Stimulated activated CD4-positive, alpha-beta T cell treated with anti-CD3 and anti-CD28 coated beads, Interleukin-2, amount 100 ng/mL, for 4 hours (primary cell): ENCODE measurements at places on chromosomes 1 and 21.

DNA sequence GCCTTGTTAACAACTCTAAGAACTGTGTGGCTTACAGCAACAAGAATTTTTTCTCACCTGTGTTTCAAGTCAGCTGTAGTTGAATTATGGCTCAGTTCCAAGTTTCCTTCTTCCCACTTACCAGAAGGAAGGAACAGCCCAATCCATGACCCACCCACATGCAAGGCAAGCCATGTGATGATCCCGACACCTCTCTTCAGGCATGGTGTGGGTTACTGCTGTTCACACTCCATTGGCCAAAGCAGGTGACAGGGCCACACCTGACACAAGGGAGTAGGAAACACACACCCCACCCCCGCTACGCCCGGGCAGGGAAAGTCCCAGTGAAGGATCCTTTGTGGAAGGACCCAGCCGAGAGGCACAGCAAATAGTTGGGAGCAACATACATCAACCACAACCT, 36.3 kb downstream of the KCNJ15 start:
- no peak for DNase-seq

DNA sequence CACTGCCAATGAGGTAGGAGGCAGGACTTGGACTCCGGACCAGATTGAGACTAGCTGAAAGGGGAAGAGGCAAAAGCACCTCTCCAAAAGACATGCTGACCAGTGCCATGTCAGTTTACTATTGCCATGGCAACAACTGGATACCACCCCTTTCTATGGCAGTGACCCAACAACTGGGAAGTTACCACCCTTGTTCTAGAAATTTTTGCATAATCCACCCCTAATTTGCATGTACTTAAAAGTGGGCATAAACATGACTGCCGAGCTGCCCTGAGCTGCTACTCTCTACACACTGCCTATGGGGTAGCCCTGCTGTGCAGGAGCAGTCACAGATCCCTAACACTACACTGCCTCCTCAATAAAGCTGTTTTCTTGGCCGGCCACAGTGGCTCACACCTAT, 19.0 kb upstream of the SLC6A9 start:
- no peak for DNase-seq

- no peak for DNase-seq
Measured at GRCh38 chr1:7341145-7341905, 429.8 kb upstream of the VAMP3 start.

- no peak for DNase-seq
Measured at GRCh38 chr1:177286396-177286795, 115.6 kb downstream of the BRINP2 start.

DNA sequence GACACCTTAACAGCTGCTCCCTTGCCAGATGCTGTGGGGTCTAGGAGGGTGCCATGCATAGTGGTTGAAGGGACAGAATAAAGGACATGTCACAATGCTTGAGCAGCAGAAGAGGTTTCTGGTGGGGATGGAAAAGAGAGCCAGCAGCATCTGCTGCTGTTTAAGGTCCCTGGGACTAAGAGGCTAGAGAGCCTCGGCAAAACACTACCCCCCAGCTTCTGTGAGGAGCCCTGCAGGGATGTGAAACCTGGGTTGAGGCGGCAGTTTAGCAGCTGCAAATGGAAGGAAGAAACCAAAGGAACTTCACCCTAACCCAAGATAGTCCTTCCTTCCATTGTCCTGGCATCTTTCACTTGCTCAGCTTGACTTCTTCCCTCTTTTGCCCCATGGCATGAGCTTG, 39.4 kb downstream of the PLXNA2 start:
- no peak for DNase-seq

- no peak for DNase-seq
Measured at GRCh38 chr1:168497376-168497950, 46.3 kb downstream of the XCL2 start.

DNA sequence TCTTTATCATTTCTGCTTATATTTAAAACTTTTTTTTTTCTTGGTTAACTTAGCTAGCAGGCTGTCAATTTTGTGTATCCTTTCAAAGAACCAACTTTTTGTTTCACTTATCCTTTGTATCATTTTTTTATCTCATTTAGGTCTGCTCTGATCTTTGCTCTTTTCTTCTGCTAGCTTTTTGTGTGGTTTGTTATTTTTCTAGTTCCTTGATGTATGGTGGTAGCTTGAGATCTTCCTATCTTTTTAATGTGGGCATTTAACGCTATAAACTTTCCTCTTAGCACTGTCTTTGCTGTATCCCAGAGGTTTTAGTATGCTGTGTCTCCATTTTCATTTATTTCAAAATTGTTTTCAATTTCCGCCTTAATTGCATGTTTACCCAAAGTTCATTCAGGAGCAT, 36.5 kb downstream of the FOXJ3 start:
- DNase-seq: no peak

DNA sequence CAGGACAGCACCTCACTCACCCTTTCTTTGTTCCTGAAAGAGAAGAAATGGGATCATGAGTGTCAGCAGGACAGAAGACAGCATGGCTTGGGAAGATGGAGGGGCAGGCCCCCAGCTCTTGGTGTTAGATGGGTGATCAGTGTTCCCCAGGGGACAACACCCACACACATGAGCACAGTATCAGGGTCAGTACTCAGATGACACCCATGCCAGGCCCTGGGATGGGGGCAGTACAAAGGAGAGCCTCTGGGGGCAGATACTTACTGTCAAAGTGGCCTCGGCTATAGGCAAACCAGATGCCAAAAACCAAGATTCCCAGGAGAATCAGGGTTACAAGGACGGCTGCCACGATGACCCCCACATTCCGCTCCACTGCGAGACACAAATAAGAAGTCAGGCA, 21.6 kb downstream of the F11R start:
- DNase-seq: no peak

- DNase-seq: no peak
Measured at GRCh38 chr1:75203415-75204277, 69.5 kb downstream of the LHX8 start.

DNA sequence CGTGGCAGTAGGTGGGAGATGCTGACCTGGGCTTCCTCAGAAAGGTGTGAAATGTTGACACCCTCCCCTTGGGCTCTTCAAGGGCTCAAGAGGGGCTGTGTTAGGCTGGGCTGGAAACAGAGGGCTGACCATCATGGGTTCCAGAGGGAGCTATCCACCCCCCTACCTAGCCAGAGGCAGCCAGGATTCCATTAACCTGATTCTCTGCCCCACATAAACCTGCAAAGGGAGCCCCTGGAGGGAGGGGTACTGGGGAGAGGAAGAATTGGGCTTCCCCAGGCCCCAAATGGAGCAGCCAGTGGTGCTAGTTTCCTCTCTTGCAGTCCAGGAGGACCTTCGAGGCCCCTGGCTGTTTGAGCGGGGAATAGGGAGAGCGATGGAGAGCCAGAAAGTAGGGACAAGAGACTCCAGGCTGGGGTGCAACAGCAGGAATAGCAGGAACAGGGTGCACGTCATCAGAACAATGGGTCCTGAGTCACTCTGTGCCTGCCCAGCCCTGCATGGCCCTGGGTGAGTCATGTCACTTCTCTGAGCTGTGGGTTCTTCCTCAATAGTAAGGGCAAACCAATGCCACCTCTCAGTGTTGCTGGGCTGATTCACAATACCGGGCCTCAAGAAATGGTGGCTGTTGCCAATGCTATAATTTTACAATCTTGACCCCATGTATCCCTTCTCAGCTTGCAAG, 121.2 kb downstream of the EPHB2 start:
- DNase-seq: no peak

DNA sequence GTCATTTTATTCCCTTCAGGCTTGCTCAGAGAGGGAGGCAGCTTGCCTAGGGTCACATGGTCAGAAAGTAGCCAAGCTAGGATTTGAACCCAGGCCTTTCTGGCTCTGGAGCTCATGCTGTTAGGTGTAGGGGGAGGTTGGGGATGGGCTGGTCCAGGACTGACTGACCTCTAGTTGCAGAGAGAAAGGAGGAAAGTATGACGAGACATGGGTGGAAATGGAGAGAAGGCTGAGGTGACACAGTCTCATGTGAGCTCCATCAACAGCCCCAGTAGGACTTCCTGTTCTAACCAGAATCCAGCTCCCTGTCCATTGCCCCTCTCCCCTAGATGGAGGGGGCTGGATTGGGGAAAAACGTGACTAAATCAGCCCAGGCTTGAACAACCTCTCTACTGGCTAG, 15.5 kb upstream of the SYNC start:
- DNase-seq: no peak

DNA sequence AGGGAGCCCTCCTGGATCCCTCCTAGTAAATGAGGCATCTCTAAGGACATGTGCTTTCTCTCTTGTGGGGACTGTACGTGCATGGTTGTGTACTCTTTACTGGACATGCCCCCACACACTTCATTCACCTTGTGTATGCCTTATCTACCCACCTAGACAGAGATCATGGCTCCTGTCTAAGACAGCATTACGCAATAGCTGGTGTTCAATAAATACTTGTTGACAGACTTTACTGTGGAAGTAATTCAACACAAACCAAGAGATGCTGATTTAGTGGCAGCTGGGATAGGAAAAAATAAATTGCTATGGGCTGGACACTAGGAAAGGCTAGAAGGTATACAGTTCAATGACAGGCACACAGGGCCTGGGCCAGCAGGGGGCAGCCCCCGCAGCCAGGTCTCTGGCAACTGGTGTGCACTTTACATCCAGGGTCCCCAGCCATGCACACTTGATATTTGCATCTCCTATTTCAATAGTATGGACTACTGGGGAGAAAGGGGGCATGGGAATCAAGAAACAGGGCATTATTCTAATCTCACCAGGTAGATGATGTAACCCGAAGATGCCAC, 24.2 kb downstream of the TRABD2B start:
- no peak for DNase-seq

GRCh38 chr1:2429780-2430591, 17.6 kb upstream of the PEX10 start:
- DNase-seq: no peak

- DNase-seq: no peak
Measured at GRCh38 chr1:68516066-68516465, 19.2 kb upstream of the DEPDC1 start.
